ENCODE measurements at places on chromosomes 16 and 17.

DNA sequence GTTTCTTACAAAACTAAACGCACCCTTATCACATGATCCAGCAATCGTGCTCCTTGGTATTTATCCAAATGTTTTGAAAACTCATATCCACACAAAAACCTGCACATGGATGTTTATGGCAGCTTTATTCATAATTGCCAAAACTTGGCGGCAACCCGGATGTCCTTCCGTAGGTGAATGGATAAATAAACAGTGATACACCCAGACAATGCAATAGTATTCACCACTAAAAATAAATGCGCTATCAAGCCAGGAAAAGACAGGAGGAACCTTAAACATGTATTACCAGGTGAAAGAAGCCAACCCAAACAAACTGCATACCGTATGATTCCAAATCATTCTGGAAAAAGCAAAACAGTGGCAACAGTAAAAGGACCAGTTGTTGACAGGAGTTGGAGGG lies 10.0 kb downstream of the SPATA32 start:
- DNase-seq = no peak

DNA sequence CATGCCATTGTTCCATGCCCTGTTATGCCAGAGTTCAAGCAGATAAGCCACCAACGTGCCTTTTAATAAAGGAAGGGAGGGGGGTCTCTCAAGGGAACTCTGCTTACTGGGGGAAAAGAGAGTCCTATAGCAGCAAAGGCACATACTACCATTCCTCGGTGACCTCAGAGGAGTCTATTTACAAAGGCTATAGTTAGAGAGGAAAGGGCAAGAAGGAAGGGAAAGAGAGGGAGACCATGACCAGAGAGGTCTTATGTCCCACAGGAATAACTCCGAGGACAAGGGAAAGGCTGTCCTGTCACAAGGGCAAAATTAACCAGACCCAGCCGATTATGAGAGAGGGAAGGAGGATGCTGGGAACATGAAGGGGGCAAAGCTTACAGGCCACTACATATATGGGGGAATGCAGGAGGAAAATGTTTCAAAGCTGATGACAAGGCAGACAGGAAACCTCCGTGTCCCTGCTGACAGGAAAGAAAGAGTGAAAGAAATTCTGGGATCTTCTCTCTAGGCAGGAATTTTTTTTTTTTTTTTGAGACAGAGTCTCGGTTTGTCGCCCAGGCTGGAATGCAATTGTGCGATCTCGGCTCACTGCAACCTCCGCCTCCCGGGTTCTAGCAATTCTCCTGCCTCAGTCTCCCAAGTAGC lies 51.5 kb downstream of the HIC1 start:
- DNase-seq = no peak

GRCh38 chr16:55955424-55955823 lies 80.3 kb upstream of the CES5A start:
- no peak for DNase-seq

GRCh38 chr16:50695017-50696000 lies 1.9 kb downstream of the NOD2 start:
- DNase-seq = no peak

- no peak for DNase-seq
Observed at GRCh38 chr16:73279451-73279850, 231.5 kb upstream of the ZFHX3 start.

- DNase-seq = no peak
Observed at GRCh38 chr16:549544-550263, 10.5 kb upstream of the PRR35 start.

- DNase-seq = no peak
Observed at GRCh38 chr17:40490289-40490853, 11.1 kb downstream of the TNS4 start.

DNA sequence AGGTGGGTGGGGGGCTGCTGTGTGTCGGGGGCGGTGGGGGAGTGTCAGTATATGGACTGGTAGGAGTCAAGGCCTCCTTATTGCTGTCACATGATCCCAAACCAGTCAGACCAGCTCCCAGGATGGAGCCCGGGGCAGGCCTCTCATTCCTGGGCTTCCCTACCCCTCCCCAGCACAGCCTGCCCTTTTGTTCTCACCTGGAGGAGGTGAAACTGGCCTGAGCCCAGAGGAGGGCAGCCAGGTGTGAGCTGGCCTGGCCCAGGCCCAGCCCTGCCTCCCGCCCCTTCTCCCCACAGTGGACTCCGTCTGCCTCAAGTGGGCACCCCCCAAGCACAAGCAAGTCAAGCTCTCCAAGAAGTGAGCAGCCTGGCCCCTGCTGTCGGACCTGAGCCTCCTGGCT lies 4.6 kb downstream of the PRSS8 start:
- no peak for DNase-seq

- DNase-seq = no peak
Observed at GRCh38 chr17:49596613-49597244, 21.1 kb downstream of the NXPH3 start.

GRCh38 chr16:69483611-69484010 lies 59.2 kb downstream of the CYB5B start:
- no peak for DNase-seq

DNA sequence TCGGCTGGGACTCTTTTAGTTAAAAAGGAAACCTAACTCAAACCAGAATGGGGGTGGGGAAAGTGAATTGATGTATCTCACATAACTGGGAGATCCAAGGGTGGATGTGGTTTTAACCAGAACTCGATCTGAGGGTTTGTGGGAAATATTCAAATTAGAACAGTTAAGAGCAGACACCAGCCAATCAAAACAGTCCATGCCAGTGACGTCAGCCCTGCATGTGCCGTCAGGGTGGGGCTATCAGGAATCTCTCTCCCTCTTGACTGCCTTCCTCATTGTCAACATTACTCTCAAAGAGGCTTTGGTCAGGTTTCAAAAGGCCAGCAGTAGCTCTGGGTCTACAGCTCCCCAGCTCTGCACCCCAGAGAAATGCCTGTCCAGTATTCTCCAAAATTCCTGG lies 94.2 kb upstream of the HSBP1 start:
- DNase-seq = peak; percentile 54

- peak; percentile 68 for DNase-seq
Observed at GRCh38 chr16:57539072-57539796, 2.9 kb upstream of the CCDC102A start.

GRCh38 chr17:42179911-42180410 lies 981 bp downstream of the KCNH4 start:
- DNase-seq = no peak

GRCh38 chr17:8153525-8153956 lies 1.3 kb upstream of the PER1 start:
- no peak for DNase-seq

- DNase-seq = no peak
Observed at GRCh38 chr16:48903039-48903438, 293.1 kb upstream of the N4BP1 start.

DNA sequence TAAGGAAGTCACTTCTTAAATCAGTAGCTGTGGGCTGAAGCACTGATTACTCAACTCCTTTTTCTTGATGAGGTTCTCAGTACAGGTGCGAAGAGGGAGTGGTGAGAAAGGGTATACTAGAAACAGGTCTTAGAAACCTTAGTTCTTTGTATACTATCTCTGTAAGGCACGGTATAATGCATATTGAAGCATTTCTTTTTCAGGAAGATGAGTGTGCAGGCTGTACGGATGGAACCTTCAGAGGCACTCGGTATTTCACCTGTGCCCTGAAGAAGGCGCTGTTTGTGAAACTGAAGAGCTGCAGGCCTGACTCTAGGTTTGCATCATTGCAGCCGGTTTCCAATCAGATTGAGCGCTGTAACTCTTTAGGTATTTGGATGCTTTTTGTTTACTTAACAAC lies 39.2 kb downstream of the CYLD start:
- no peak for DNase-seq

DNA sequence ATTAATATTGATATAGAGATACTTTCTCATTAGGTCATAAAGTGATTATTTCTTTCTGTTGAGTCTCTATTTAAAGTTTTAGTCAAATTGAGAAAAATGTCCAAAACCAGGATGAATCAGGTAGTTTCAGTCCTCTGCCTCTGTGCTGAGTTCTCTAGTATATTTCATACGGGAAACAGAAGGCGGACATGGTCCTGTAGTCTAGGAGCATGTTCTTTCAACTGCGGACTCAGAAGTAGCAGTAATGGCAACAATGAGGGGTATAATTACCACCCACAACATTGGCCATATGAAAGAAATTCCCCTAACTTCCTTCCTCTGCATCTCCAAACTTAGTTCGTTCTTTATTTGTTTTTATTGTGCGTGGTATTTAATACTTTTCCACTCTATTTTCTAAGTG lies 50.1 kb downstream of the TBX4 start:
- no peak for DNase-seq

- DNase-seq = no peak
Observed at GRCh38 chr17:66952031-66952524, 12.4 kb upstream of the CACNG4 start.

DNA sequence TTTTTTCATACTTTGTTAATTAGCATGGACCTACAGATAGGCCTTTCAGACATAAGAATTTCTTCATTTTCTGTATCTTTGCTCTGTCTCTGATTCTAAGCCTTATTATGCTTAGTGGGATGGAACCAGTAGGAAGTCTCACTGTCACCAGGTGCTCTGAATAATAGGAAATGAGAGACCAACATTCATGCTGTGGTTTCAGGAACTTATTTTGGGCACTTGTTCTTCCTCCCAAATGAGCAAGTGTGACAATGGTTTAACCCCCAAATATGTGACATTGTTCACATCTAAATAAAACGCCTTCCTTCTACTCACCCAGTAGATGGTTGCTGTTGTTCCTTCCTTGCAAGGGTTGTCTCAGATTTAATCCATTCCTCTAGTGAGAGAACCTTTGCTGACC lies 100.2 kb downstream of the SYCE1L start:
- no peak for DNase-seq

- DNase-seq = no peak
Observed at GRCh38 chr16:21116148-21116693, 34.4 kb downstream of the DNAH3 start.

GRCh38 chr16:9374061-9374460 lies 282.6 kb downstream of the HAPSTR1 start:
- no peak for DNase-seq

DNA sequence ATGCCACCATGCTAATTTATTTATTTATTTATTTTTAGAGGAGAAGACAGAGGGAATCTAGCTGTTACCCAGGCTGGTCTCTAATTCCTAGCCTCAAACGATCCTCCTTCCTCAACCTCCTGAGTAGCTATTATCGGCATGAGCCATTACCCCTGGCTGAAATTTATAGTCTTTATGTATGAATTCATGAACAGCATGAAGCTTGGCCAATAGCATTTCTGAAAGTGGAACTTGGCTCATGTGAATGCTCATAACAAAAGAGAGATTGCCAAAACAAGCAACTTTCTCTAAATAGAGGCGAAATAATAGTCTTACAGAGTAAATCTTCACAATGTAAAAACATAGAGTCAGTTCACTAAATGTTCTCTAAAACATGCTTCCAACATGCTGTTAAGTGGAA lies 30.1 kb upstream of the SMURF2 start:
- no peak for DNase-seq

DNA sequence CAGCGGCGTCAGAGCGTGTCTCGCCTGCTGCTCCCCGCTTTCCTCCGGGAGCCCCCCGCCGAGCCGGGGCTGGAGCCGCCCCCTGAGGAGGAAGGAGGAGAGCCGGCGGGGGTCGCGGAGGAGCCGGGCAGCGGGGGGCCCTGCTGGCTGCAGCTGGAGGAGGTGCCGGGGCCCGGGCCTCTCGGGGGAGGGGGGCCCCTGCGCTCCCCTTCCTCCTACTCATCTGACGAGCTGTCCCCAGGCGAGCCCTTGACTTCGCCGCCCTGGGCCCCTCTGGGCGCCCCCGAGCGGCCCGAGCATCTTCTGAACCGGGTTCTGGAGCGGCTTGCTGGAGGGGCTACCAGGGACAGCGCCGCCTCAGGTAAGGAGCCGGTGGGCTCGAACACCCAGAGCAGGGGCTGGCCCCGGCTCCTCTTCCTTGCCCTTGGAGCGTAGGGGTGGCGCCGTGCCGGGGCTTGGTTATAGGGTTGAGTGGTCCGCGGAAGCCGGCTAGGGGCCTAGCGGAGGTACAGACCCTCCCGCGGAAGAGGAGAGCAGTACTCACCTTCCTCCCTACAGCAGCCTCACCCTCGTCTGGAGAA lies 841 bp downstream of the RAPGEFL1 start:
- DNase-seq = no peak

DNA sequence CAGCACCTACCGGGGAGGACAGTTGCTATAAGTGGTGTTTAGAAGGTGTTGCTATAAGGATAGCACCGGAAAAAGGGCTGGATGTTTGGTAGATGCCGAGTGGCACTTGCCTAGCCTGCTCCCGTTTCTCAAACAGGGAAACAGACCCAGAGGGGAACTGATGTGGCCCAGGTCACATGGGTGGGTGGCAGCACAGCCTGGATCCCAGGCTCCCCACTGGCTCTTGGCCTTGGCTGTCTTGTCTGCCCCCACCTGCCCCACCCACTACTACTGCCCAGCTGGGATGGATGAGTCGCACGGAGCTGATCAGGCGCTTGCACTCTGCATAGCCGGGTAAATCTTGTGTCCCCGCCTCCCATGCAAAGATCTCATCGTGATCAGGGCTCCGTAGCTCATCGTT lies 7.2 kb downstream of the SMTNL2 start:
- no peak for DNase-seq

- DNase-seq = no peak
Observed at GRCh38 chr16:60703096-60703495, 1333.1 kb downstream of the CDH8 start.

DNA sequence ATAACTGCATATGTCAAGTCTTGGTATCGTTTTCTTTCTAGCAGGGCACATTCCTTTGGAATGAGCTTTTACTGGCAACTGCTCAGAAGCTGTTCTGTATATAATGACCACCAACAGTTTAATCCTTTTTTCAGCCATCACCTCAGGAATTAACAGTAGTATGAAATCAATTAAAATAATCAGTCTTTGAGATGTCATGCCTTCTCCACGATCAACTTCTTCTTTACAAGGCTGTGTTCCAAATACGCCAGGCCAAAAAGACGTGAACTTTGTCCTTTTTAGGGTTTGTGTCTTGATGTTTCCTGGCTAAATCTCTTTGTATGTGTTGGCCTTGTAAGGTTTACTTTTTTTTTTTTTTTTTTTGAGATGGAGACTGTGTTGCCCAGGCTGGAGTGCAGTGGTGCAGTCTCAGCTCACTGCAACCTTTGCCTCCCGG lies 54.9 kb downstream of the ABCC1 start:
- DNase-seq = no peak

DNA sequence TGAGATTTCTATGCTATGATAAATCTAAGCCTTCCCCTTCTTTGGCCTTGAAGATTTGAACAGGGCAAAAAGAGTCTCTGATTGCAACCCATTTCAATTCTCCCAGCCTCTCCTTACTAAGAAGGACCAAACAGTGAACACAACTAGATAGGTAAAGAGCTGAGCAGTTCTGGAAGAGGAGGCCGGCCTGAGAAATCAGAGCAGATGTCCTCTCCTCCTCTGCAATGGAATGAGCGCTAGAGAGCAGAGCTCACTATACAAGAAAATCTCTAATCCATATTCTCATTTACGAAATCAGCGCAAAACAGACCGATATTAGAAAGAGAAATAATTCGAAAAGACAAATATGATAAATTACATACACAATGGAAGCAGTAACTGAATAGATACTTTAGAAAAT lies 124.2 kb downstream of the CDK5R1 start:
- no peak for DNase-seq

DNA sequence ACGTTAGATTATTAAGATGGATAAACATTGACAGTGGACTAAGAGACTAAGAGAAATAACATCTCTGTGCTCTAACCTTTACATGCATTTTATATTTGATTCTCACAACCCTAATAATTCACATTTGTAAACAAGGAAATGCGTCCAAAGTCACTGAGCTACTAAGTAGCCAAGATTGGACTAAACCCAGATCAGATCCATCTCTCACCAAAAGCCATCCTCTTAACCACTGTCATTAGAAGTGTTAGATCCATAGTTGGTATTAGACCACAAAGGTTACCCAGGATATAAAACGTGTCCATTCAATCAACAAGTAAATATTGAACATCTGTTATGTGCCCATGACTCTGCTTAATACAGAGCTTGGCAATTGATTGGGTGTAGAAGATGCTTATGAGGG lies 5.2 kb downstream of the HSD17B2 start:
- no peak for DNase-seq
